ENCODE measurements at places on chromosomes 3 and 15.

GRCh38 chr3:141389703-141390102 lies 21.4 kb downstream of the ZBTB38 start:
- H3K4me3 ChIP-seq, result peak overlapping the region; percentile 61
- peaks cover 31% of the 10 kb centered on the region for H3K4me1 ChIP-seq
- peaks cover 5% of the 10 kb centered on the region for H3K27me3 ChIP-seq
- peaks cover 7% of the 10 kb centered on the region for H3K36me3 ChIP-seq
- H3K27ac ChIP-seq, result peak overlapping the region; percentile 90

GRCh38 chr15:68431037-68431791 lies 749 bp downstream of the ITGA11 start:
- H3K27me3 ChIP-seq, result peaks cover 27% of the 10 kb centered on the region
- no peaks in the 10 kb centered on the region for H3K36me3 ChIP-seq
- H3K4me1 ChIP-seq, result no peaks in the 10 kb centered on the region
- no peak for DNase-seq

GRCh38 chr15:61916104-61916503 lies 144.1 kb downstream of the VPS13C start:
- H3K36me3 ChIP-seq, result peaks cover 33% of the 10 kb centered on the region
- H3K27ac ChIP-seq, result no peak overlapping the region
- H3K27me3 ChIP-seq, result no peaks in the 10 kb centered on the region
- no peak for DNase-seq
- H3K4me1 ChIP-seq, result no peaks in the 10 kb centered on the region

- H3K27me3 ChIP-seq, result no peaks in the 10 kb centered on the region
- DNase-seq, result no peak
- H3K4me3 ChIP-seq, result no peak overlapping the region
- no peaks in the 10 kb centered on the region for H3K36me3 ChIP-seq
Observed at GRCh38 chr3:16053794-16054193, 120.7 kb upstream of the GALNT15 start.

DNA sequence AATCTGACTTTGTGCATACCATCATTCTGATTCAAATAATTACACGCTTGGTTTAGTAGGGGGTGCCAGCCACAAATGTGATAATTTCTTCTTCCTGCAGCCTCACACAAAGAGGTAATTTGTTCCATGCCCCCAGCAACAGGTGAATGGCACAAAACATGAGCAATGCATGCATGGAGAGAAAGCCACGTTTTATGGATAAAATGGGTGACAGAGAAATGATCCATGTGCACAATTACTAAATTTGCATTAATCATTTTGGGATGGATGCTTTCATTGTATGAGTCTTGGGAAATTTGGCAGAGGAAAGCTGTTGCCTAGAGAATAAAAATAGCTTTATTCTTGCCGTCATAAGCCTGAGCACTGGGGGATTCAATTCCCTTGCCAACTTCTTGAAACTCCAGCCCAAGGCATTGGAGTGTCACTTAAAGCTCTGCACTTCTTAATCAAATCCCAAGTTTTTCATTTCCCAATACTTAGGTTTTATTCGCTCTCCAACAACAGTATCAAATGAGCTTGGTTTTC lies 411.6 kb downstream of the GBE1 start:
- H3K36me3 ChIP-seq, result no peaks in the 10 kb centered on the region
- no peak overlapping the region for H3K27ac ChIP-seq
- DNase-seq, result no peak
- H3K4me3 ChIP-seq, result no peak overlapping the region
- H3K4me1 ChIP-seq, result no peaks in the 10 kb centered on the region
- no peaks in the 10 kb centered on the region for H3K27me3 ChIP-seq

DNA sequence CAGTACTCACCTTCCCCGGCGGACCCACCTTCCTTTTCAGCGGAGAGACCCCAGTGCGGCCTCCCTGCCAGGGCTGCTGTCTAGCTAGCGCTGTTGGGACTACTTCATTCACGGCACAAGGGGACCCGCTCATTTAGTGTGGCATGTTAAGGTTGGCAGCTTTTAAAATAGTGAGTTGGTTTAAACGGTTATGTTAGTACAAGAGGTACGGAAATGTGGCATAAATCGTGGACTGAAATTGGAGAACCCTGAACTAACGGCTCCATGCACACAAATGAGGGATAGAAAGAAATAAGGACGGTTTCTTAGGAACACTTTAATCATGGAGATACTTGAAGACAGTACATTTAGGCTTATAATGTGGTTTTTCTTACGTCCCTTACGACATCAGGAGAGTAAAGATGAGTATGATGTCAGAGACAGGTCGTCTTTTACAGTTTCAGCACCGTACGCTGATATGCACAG lies 752 bp downstream of the CEP63 start:
- peak overlapping the region; percentile 97 for H3K27ac ChIP-seq
- peaks cover 8% of the 10 kb centered on the region for H3K36me3 ChIP-seq
- no peaks in the 10 kb centered on the region for H3K27me3 ChIP-seq
- no peak for DNase-seq
- H3K4me1 ChIP-seq, result peaks cover 48% of the 10 kb centered on the region
- peak overlapping the region; percentile 87 for H3K4me3 ChIP-seq

DNA sequence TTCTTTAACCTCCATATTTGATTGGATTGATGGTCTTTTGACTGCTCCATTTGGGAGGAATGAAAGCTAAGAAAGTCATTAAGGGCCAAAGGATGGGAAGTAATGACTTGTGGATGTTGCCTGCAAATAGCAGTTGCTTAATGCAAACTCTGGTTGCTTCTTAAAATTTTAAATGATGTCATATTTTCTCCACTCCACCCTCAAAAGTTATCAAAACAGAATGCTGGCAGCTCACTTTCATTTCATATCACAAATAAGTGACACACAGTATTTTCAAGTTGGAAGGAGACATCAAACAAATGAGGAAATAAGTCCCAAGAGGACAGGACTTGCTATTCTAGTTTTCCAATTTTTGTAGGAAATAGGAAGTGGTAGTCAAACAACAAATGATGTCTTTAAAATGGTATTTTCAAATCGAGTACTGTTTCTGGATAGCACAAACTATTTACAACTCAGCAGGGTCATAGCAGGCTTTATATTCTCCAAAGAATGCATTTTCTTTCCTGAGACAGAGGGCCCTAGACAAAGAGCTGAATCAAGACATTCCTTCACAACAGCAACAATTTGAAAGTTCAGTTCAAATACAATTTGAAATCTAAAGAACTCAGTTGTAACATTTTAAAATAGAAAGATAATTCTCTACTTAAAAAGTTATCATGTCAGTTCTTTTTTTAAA lies 165.1 kb upstream of the UBE2E1 start:
- H3K27me3 ChIP-seq, result no peaks in the 10 kb centered on the region
- DNase-seq, result no peak
- H3K4me3 ChIP-seq, result no peak overlapping the region
- no peaks in the 10 kb centered on the region for H3K36me3 ChIP-seq

GRCh38 chr3:159757341-159758060 lies 231.1 kb upstream of the IL12A start:
- H3K4me1 ChIP-seq, result no peaks in the 10 kb centered on the region
- no peak overlapping the region for H3K4me3 ChIP-seq
- H3K27me3 ChIP-seq, result peaks cover 16% of the 10 kb centered on the region
- no peaks in the 10 kb centered on the region for H3K36me3 ChIP-seq
- H3K27ac ChIP-seq, result no peak overlapping the region
- DNase-seq, result no peak

- H3K27ac ChIP-seq, result no peak overlapping the region
- H3K4me3 ChIP-seq, result no peak overlapping the region
- DNase-seq, result no peak
- no peaks in the 10 kb centered on the region for H3K4me1 ChIP-seq
Observed at GRCh38 chr3:150062492-150062891, 91.8 kb upstream of the PFN2 start.

- H3K36me3 ChIP-seq, result no peaks in the 10 kb centered on the region
- H3K27me3 ChIP-seq, result peaks cover 18% of the 10 kb centered on the region
- no peak overlapping the region for H3K4me3 ChIP-seq
- no peak overlapping the region for H3K27ac ChIP-seq
- no peaks in the 10 kb centered on the region for H3K4me1 ChIP-seq
Observed at GRCh38 chr3:156211583-156211982, 91.2 kb downstream of the KCNAB1 start.

DNA sequence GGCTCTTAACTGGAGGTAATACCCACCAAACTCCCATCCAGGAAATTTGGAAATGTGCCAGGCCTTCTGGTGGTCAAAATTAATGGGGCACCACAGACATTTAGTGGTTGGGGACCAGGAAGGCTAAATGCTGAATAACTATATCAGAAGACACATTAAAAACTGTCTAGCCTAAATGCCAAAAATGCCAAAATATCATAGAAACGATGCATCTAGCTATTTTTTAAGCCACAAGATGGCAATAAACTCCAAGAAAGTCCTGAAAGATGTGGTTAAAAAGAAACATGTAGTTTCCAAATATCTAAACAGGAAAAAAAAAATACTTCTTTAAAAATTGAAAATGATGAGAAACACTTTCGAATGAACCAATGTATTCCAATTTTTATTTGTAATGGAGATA lies 19.9 kb downstream of the CCDC14 start:
- H3K4me3 ChIP-seq, result no peak overlapping the region
- H3K27me3 ChIP-seq, result no peaks in the 10 kb centered on the region
- H3K4me1 ChIP-seq, result no peaks in the 10 kb centered on the region

DNA sequence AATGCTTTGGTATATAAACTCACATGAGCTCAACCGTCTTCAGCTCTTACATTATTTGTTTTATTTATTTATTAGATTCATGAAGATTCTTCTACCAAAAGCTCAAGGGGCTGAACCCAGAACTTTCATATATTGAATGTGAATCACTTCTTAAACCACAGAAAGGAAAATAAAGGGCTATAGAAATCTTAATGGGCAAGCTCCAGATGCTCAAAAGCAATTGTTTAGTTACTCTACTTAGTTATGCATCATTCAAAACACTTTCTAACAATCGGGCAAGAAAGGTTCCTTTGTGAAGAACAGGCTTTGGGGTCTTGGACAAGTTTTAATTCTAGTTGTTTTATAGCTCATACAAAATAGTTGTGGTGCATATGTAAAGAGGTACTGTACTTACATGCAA lies 380.2 kb downstream of the TIGIT start:
- no peaks in the 10 kb centered on the region for H3K4me1 ChIP-seq
- H3K4me3 ChIP-seq, result no peak overlapping the region

GRCh38 chr3:106862067-106862466 lies 515.2 kb upstream of the CCDC54 start:
- DNase-seq, result no peak
- no peaks in the 10 kb centered on the region for H3K36me3 ChIP-seq
- no peaks in the 10 kb centered on the region for H3K4me1 ChIP-seq
- no peak overlapping the region for H3K4me3 ChIP-seq

- H3K27me3 ChIP-seq, result no peaks in the 10 kb centered on the region
- no peaks in the 10 kb centered on the region for H3K4me1 ChIP-seq
- no peaks in the 10 kb centered on the region for H3K36me3 ChIP-seq
- H3K4me3 ChIP-seq, result no peak overlapping the region
- no peak for DNase-seq
Observed at GRCh38 chr3:178810181-178810580, 261.4 kb downstream of the ZMAT3 start.

- H3K27ac ChIP-seq, result no peak overlapping the region
- H3K4me3 ChIP-seq, result no peak overlapping the region
- H3K36me3 ChIP-seq, result no peaks in the 10 kb centered on the region
- no peaks in the 10 kb centered on the region for H3K27me3 ChIP-seq
- DNase-seq, result no peak
Observed at GRCh38 chr15:47218295-47218694, 499.0 kb upstream of the SEMA6D start.

GRCh38 chr3:194308601-194309449 lies 42.3 kb downstream of the CPN2 start:
- peaks cover 4% of the 10 kb centered on the region for H3K27me3 ChIP-seq
- peaks cover 3% of the 10 kb centered on the region for H3K36me3 ChIP-seq
- H3K4me1 ChIP-seq, result peaks cover 38% of the 10 kb centered on the region
- no peak for DNase-seq
- no peak overlapping the region for H3K4me3 ChIP-seq
- H3K27ac ChIP-seq, result no peak overlapping the region

- no peaks in the 10 kb centered on the region for H3K4me1 ChIP-seq
- H3K27ac ChIP-seq, result no peak overlapping the region
- H3K27me3 ChIP-seq, result peaks cover 4% of the 10 kb centered on the region
- H3K36me3 ChIP-seq, result no peaks in the 10 kb centered on the region
Observed at GRCh38 chr3:170762064-170762463, 107.9 kb downstream of the RPL22L1 start.

DNA sequence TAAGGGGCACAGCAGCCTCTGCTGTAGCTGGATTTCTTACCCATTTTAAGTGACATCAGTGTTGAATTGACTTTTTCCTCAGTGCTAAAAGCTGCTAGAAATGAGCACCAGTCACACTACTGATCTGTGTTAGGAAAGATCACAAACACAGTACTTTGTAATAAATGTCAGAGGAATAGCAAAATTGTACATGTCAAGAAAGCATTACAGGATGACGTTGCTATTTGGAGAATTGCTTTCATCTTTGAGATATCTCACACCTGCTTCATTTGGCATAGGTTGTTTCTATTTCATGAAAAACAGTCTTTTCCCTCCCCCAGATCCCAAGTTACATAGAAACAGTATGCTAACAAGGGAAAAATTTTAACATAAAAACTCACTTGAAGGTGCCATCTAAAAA lies 77.8 kb downstream of the SLC25A26 start:
- H3K4me1 ChIP-seq, result peaks cover 61% of the 10 kb centered on the region
- peaks cover 7% of the 10 kb centered on the region for H3K36me3 ChIP-seq
- no peak overlapping the region for H3K4me3 ChIP-seq
- no peak for DNase-seq

DNA sequence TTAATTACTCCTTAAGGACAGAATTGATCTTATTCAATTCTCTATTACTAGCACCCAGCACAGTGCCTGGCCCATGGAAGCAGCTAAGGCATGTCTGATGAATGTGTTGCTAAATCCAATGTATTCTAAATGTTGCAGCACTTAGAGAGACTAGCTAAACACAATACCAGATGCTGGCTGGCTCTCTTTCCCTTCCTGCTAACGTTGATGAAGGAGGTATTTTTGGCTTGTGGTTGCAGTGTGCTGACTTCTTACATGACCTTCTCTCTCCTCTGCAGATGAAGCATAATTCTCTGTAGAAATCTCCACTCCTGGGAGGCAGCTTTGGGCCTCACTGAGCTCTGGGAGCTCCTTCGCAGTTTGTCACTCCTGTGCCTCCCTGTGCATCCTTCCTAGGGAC lies 183.6 kb downstream of the PEX5L start:
- H3K27ac ChIP-seq, result no peak overlapping the region
- peaks cover 1% of the 10 kb centered on the region for H3K27me3 ChIP-seq
- no peak overlapping the region for H3K4me3 ChIP-seq
- H3K36me3 ChIP-seq, result no peaks in the 10 kb centered on the region
- no peaks in the 10 kb centered on the region for H3K4me1 ChIP-seq

GRCh38 chr3:71887256-71887655 lies 102.3 kb upstream of the PROK2 start:
- H3K27me3 ChIP-seq, result peaks cover 20% of the 10 kb centered on the region
- H3K36me3 ChIP-seq, result no peaks in the 10 kb centered on the region
- no peak overlapping the region for H3K4me3 ChIP-seq

All from activated CD4-positive, alpha-beta memory T cell treated with anti-CD3 and anti-CD28 coated beads for 36 hours (primary cell).